Fibroblast of gingiva (primary cell): ENCODE measurements at places on chromosomes 16 and 17.

DNA sequence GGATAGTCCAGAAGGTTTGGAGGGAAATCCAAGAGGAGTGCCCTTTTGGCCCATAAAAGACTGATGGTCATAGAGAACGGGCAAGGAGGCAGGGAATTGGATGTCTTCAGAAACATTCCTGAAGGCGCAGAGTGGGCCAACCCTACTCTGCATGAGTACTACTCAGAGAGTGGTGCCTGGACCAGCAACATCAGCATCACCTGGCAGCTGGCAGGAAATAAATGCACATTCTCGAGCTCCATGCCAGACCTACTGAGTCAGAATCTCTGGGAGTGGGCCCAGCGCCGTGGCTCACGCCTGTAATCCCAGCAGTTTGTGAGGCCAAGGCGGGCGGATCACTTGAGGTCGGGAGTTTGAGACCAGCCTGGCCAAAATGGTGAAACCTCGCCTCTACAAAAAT is 27.1 kb upstream of the SLC39A11 start:
- no peak for DNase-seq

GRCh38 chr16:74608944-74609343 is 2.0 kb upstream of the GLG1 start:
- DNase-seq: no peak

DNA sequence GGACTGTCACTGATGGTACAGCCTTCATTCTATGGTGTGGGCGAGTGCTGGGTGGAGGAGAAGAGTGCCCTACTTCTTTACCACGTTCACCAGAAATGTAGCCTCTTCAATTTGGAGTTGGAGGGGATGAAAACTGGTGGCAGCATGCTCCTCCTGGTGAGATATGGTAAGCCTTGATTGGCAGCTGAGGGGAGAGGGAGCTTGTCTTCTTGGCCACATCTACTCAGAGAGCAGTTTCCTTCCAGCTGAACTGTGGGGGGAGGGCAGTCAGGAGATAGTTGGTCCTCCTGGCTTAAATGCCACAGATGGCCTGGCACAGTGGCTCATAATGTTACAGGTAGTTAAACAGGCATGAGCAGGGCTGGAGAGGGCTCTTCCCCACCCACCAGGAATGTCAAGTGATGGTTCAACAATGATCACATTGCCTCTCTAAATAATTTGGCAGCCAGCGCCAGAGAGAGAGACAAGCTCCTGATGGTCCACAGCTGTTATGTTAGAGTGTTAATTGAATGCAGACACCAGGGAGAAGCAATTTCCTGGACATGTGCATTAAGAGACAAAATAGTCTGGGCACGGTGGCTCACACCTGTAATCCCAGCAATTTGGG is 9.0 kb upstream of the MAPK3 start:
- peak; percentile 26 for DNase-seq

DNA sequence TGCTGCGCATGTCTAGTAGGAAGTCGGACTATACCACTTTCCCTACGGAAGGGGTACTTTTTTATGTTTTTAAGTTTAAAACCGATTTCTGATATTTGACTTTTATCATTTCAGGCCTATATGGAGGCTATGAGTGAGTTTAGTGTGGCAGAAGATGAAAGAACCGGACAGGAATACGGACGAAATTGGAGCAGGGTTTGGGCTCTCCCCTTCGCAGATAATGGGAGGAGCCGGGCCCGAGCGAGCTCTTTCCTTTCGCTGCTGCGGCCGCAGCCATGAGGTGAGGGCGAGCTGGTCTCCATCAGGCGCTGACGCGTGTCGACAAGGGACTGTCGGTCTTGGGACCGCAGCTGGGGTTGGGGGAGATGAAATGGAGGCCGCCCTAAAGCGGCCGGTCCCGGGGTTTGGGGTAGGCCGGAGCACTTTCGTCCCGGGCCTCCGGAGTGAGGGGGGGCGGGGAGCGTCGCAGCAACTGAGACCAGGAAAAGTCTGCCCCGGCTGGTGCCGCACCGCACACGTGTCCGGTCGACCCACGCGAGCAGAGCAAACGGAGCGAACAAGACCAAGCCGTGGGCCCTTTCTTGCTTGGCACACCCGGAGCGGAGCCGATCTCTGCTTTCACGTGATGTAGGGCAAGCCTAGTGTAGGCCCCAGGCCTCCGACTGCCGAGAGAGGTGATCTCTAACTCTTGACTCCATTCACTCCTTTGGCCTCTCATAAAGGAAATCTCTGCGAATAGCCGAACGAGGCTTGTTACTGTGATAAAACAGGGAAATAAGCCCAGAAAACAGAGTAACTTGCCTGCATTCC is at the start of gene RPL19:
Gene RPL19 (plus strand): TSS at position 214 of the 810 bp plus-strand sequence. CDS start 62 bp downstream, at position 276.
- DNase-seq: no peak

- peak; percentile 72 for DNase-seq
Measured at GRCh38 chr16:69328854-69329316, 1.5 kb downstream of the PDF start.

DNA sequence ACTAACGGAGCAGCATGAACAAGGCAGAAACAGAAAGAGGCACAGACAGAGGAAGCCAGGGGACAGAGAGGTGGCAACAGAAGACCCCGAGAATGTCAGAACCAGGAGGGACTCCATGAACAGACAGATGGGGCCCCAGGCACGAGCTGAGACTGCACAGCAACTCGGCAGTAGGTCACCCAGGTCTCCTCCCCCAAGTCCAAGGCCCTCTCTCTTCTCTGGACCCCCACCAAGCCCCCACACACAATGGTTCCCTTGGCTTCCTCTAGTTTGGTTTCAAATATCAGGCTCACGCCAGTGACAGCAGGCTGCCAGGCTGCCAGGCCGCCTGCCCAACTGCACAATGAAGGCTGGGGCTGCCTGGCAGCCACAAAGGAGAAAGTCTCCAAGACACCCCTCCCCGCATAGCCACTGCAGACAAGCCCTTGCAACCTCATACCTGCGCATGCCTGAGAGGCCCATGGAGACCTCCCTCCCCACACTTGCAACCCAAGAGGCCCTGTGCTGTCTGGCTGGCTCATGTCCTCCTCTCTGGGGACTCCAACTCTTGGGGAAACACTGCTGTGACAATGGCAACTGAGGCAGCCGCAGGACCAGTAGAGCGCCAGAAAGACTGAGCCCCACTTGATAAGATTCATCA is 54.8 kb downstream of the PIMREG start:
- no peak for DNase-seq

DNA sequence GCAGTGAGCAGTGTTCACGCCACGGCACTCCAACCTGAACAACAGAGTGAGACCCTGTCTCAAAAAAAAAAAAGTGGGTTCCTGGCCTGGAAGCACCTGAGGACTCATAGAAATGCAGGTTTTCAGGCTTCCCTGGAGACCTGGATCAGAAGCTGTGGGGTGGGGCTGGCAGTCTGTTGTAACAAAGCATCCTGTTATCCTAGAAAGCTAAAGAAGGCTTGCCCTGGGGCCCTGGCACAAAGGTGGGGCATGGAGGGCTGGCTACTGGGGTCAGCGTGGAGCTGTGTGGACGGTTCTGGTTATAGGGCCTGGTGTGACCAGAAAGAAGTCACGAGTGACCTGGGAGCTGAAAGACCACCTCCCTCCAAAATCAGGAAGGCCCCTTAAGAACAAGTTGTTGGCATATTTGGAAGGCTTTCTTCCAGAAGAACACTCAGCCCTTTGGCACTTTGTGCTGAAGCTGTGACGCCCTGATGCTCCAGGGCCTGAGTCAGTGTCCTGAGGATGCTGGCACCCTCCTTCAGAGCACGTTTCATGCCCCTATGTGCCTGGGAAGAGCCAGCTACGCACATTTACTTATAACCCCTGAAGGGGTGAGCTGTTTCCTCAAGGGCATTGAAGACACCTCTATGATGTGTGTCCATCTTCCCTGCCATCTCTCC is 6.2 kb downstream of the CRISPLD2 start:
- DNase-seq: peak; percentile 67

DNA sequence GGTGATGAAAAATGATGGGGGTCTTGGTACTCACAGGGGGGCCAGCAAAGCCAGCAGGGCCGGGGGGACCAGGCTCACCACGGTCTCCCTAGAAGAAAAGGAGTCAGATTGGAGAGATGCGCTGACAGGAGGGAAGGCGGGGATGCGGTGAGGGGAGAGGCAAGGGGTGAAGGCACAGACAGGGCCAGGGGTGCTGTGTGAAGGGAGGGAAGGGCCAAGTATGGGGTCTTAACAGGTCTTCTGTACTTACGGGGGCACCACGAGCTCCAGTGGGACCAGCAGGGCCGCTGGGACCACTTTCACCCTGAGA is 11.2 kb downstream of the COL1A1 start:
- peak; percentile 48 for DNase-seq

DNA sequence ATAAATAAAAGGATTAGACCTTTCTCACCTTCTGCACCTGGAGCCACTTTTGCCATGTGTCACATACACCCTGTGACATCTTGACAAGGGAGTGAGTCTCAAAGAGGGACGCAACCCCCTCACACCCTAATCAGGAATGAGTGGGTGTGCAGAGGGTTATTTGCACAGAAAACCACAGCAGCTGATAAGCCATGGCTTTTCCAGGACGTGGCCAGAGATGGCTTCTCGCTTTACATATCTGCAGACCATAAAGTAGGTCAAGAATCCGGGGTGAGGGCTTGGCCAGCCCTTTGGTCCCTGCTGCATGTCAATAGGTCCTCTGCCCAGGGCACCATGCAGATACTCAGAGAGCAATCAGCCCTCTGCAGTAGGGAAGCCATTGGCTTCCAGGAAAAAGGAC is 2.4 kb upstream of the CD300LF start:
- no peak for DNase-seq
